ENCODE measurements at places on chromosomes 1 and 21.

DNA sequence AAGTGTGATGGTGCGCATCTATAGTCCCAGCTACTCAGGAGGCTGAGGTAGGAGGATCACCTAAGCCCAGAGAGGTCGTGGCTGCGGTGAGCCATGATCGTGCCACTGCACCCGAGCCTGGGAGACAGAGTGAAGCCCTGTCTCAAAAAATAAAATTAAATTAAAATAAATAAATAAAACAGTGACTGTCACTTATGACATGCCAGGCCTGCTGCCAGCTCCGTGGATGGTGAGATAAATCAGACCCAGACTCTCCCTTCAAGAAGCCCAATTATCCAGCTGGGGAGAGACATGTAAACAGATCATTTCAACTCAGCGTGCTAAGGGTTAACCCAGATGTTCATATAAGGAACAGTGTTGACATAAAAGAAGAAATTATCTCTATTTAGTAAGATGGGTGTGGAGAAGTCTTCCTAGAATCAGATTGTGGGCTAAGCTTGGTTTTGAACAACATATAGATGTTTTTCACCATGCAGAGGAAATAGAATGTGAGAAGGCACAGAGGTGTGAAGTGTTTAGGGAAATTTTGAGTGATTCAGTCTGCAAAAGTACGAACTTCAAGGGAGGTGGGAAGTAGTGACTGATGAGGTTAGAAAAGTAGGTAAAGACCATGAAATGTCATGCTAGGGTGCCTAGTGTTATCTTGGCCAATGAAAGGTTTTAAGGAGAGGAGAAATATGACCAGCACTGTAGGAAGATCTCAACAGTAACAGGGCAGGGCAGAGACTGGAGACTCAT, 18.3 kb downstream of the YARS1 start:
- no peak for DNase-seq

DNA sequence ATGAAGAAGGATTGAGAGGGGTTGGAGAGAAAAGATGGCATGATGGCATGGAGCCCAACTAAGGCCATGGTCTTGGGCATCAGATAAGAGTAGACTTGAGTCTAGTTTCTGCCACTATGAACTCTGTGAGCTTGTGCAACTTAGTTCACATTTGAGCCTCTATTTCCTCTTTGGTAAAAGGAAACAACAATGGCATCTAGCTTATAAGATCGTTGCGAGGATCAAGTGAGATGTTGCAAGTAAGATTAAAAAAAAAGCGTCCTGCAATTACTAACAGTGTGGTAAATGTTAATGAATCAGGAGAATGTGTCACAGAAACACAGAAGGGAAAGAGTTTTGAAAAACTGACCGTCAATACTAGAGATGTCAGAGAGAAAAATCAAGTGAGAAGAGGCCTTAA, 202.9 kb upstream of the FGGY start:
- DNase-seq = no peak

- no peak for DNase-seq
Observed at GRCh38 chr1:205162301-205162700, 40.5 kb upstream of the RBBP5 start.

GRCh38 chr1:77139389-77139788, 79.8 kb downstream of the PIGK start:
- DNase-seq = no peak

- DNase-seq = no peak
Observed at GRCh38 chr1:208129060-208129459, 115.1 kb downstream of the PLXNA2 start.

DNA sequence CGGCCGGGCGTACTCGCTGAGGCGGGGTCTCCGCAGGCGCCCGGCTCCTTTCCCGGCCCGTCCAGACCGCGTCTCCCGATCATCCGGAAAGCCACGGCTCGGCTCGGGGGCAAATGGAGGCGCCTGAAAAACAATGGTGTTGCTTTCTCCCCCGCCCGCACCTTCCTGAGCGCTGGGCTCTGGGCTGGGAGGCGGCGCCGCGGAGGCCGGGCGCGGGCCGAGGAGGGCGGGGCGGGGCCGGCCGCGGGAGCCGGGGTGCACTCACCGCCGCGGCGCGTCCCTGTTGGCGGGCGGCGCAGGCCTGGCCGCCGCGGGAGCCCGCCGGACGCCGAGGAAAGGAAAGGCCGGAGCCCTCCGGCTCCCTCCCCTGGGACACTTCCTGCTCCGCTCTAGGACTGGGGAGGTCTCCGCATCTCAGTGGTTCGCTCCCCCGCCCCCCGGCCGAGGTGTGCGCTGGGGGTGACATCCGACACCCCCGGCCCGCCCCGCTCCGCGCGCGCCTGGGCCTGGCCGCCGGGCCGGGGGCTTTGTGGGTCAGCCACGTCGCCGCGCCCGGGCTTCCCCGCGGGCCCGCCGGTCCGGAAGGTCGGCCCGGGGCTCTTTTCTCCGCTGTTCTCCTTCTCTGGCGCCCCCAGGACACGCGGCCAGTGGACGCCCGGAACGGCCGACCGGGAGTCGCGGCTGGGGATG, at the start of gene ZNF496:
TSS of gene ZNF496 (minus strand) at position 343 of the 690 bp plus-strand sequence. CDS start 2,289 bp downstream, outside the sequence.
- peak; percentile 93 for DNase-seq

DNA sequence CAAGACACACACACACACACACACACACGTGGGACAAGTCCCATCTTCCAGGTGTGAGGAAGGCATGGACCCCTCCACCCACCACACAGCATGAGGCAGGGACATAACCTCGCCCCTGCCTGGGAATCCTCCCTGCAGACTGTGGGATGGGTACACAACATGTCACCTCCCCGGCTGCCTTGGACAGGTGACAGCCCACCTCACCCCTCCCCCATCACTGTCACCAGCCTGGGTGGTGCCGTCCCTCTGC, 40.7 kb downstream of the AHDC1 start:
- DNase-seq = no peak

- peak; percentile 22 for DNase-seq
Observed at GRCh38 chr1:161226320-161226711, 456 bp downstream of the TOMM40L start.

- DNase-seq = no peak
Observed at GRCh38 chr1:71427066-71427465, 346.2 kb upstream of the ZRANB2 start.

- no peak for DNase-seq
Observed at GRCh38 chr1:25519624-25520023, 23.8 kb upstream of the LDLRAP1 start.

DNA sequence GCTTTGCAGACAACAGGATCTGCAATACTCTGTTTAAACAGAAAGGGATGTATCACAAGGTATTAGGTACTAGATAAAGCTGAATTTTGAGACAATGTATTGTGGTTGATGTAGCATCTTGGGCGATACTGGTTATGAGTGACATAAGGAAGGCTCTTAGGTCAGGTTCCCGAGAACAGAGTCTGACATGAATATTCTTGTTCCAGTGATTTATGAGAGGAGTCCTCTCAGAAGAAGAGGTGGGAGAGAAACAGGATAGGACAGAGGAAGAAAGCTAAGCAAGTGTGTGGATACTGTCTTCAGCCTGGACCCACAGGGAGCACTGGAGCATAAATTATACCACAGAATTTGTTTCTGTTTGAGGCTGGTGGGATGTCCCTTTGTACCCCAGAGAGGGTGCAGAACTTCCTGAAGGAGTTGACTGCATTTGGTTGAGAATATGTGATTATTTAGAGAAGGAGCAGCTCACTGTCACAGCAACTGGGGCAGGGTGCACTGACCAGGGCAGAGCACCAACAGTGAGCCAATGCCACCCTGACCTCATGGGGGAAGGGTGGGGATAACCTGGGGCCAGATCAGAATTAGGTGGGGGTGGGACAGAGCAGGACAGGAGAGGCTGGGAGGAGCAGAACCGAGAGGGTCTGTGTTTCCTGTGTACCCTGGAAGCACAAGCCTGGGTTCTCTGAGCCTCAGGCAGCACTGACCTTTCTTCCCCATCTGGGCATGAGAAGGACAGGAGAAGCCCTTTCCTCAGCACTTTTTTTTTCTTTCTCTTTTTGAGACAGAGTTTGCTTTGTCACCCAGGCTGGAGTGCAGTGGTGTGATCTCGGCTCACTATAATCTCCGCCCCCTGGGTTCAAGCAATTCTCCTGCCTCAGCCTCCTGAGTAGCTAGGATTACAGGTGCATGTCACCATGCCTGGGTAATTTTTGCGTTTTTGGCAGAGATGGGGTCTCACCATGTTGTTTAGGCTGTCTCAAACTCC, 36.3 kb upstream of the SLC6A9 start:
- no peak for DNase-seq

DNA sequence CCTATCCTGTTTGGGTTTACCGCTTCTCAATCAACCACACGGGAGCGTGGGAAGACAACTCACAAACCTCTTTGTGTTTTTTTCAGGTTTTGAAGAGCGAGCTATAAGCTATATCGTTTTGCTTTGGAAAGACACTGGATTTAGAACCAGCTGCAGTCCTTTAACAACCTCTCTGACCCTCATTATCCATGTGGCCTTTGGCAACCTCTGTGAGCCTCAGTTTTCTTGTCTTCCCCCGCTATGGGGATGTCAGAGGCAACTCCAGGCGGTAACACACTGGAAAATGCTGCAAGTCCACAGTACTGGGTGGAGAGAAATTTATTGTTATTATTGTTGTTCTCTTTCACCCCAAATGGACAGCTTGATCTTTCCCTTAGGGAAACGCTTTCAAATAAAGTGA, 100.0 kb downstream of the ETS2 start:
- no peak for DNase-seq

GRCh38 chr1:113652771-113653170, 106.5 kb downstream of the PHTF1 start:
- no peak for DNase-seq

DNA sequence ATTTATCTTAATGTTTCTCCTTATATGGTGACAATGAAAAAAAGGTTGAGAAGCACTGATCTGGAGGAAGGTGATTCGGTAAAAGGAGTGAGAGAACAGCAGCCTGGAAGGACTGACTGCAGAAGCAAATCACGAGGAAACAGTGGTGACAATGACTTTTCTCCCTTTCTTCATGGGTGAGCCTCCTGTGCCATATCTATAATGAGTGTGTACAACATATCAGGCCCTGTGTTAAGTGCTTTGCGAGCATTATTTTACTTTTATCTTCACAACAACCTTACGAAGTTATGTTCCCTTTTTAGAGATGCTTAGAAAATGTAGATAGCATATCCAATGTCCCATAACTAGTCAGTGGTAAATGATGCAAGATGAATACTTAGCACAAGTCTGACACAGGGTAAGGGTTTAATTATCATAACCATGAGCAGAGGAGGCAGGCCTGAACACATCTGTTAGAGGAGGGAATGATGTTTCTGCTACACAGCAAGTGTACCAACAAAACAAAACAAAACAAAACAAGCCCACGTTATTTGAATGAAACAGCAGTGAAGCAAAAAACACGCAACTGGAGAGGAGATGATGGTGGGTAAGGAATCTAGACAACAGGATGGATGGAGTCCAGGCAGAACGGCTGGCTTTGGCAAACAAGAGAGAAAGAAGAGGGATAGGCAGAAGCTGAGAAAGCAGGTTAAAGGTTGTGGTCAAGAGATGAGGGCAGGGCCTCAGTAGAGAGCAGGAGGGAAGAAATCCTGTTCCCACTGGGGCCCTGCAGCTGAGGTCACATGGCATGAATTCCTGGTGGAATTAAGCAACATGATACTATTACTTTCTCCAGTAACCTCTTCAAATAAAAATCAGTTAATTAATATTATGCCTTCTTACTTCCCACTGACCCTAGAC, 29.6 kb downstream of the GNG12 start:
- DNase-seq = no peak

- peak; percentile 62 for DNase-seq
Observed at GRCh38 chr21:44845418-44846223, 27.8 kb upstream of the SUMO3 start.

- DNase-seq = no peak
Observed at GRCh38 chr1:234627009-234627950, 17.3 kb upstream of the IRF2BP2 start.

DNA sequence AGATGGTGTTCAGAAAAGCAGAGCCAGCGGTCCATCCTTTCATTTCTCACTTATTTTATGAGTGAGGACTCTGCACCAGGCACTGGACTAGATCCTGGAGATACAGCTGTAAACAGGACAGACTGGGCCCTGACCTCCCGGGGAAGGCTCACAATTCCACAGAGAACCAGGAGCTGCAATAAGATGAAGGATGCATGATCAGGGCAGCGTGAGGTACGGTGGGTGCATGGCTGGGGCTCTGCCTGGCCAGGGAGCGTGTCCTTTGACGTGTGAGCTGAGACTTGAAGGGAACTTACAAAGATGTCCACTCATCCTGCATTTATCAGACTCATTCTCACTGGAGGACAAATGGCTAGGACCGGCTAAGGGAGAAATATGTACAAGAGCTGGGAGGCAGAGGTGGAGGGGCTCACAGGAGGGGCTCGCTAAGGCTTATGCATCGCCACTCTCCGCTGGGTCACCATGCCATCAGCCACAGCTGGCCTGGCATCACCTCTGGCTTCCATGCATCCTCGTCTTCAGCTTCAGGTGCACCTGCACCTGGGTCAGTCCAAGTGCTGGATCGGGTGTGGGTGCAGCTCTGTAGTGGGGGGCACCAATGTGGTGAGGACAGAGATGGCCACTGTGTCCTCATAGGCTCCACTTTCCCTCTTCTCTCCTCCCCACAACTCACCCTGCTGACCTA, 213.9 kb downstream of the TOMM20 start:
- DNase-seq = no peak

- peak; percentile 77 for DNase-seq
Observed at GRCh38 chr1:21251773-21252471, 38.3 kb downstream of the ECE1 start.

DNA sequence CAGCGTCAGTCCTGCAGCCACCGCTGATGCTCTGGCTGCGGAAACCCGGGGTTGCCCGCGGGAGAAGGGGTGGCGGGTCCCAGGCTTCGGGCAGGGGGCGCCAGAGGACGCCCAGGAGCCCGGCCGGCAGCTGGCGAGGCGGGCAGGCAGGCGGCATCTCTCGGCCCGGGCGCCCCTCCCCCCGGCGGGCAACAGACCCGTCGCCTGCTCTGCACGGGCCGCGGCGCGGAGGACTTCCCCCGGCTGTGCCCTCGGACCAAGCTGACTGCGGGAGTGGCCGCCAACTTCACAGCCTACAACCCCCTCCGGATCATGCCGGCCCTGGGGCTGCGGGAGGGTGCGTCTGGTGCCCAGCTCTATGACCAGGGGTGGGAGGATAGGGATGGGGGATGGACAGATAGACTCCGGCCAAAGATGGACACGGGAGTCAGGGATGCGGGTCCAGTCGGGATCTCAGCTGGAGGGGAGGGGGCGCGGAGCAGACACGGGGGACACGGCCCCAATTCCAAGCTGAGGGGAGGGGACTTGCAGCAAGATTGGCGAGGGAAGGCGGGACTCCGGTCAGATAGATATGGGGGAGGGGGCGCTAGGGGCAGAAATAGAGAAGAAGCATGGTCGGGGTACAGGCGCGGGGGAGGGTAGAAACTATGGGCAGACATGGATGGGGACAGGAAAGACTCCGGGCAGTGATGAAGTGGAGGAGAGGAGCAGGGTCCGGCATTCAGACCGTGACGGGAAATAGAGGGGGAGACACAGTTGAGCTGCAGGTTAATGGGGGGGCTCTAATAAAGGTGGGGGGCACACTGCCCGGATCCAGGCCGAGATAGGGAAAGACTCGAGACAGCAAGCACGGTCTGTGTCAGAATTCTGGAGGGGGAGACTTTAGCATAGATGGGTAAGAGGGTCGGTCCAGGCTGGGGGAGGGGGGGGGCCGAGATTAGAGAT, 1.1 kb downstream of the ADGRB2 start:
- DNase-seq = peak; percentile 80

- DNase-seq = no peak
Observed at GRCh38 chr1:21845646-21846641, 33.9 kb downstream of the LDLRAD2 start.

All from right hindlimb (tissue), 1 donor.